Choroid plexus epithelial cell (primary cell): ENCODE measurements at places on chromosomes 6 and 20.

DNA sequence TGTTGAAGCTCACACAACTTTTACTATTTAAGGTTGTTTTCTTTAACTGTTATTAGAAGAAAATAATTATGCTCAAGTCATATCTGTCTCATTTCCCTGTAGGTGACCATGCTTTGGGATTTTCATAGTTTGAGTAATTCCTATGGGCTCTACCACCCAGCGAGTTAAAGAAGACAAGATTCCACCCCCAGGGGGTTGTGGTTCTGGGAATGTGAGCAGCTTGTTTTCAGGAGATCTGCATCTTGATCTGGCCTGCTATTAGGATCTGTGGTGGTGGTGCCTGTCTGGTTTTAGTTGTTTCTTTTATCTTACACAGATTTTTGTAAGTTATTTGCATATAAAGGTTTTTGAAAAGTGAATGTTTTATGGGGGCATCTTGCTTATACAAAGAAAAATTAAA is 20.2 kb upstream of the REV3L start:
- DNase-seq: peak; percentile 70

DNA sequence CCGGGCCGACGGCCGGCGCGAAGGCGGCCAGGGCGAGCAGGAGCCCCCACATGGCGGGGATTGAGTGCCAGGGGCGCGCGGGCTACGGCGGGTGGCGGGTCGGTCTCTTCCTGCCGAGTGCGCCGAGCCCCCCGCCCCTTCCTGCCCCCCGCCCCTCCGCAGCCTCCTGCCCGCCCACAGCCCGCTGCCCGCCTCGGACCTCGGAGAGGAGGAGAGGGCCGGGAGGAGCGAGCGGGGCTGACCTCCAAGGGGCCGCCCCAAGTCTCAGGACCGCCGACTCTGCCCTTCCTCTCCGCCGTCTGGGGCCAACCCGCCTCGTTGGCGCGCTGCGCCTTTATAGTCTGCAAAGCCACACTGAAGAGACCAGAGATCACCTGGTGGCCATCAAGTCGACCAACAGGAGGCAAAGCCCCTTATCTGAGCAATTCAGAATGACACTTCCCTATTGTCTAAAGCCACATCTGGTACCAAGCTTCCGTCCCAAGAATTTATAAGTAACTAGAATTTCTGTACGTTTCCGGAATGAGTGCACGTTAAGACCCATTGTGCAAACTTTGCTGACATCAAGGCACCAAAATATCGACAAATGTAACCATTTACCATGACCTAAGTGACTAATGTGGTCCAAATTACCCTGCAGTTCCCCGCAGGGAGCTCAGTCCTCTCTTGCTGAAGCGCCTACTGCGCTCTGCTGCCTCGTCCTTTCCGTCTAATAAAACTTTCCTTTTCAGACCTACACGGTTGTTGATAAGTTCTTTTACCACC is at the start of gene CPXM1:
TSS of gene CPXM1 (minus strand) at position 107 of the 765 bp plus-strand sequence. CDS start at position 52, 55 bp downstream.
- DNase-seq: no peak

DNA sequence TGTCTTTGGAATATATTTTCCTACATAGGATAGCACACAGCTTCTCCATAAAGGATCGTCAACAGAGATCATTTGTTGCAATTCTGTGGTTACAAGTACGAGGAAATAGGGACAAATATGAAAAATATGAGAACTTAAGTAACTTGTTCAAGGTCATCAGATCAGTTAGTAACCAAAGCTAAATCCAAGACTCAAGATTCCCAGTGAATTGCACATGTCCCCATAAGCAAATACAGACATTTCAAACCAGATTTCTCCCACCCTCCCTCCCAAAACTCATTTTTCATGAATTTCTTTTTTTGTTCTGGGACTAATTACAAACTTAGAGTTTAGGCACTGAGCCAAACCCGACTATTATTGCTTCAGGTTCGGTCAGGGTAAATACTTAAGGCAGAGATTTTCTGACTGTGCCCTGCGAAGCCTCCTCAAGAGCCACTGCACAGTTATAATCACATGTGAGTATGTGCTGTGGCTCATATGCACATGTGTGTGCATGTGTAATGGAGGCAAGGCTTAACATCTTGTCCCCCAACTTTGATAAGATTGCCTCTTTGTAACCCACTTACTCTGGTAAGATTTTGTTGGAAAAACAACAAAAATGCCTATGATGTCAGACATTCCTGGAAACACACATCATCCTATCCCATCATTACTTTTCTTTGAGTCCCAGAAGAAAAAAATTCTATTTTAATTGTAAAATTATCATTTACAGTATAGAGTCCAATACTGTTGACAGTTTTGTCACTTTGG is 216.2 kb downstream of the CD83 start:
- peak; percentile 39 for DNase-seq

DNA sequence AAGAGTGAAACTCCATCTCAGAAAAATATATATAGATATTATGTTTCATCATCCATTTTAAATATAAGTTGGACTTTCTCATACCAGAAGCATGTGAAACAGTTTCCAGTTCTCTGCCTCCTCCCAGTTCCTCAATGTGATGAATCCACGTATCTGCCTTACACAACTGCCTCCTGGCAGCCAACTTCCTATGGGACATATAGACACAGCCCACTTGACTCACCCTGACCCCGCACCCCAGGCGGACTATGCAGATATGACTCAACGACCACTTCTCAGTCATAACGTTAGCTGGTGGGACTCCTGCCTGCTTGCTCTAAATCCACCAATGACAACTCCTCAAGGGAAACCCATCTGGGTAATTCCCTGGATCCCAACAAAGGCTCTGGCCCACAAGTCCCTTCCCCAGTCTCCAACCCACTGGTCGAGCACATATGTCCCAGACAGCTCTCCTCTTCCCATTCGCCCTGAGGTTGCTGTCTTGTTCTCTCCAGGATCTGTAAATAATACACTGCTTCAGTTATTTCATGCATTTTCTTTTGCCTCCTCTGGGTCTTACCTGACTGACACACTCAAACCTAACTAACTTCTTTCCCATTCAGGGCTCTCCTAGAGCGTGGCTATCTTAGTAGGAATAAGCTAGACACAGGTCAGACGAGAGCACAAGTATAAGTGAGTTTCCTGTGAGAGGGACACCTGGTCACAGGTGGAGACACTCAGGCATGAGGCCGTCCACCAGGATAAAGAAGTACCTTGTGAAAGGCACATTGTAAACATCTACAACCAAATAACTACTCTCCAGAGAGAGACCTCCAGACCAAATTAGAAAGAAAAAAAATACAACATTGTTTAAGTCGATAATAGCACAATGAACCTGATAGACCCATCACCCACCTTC is 548.5 kb downstream of the CD83 start:
- DNase-seq: peak; percentile 93

DNA sequence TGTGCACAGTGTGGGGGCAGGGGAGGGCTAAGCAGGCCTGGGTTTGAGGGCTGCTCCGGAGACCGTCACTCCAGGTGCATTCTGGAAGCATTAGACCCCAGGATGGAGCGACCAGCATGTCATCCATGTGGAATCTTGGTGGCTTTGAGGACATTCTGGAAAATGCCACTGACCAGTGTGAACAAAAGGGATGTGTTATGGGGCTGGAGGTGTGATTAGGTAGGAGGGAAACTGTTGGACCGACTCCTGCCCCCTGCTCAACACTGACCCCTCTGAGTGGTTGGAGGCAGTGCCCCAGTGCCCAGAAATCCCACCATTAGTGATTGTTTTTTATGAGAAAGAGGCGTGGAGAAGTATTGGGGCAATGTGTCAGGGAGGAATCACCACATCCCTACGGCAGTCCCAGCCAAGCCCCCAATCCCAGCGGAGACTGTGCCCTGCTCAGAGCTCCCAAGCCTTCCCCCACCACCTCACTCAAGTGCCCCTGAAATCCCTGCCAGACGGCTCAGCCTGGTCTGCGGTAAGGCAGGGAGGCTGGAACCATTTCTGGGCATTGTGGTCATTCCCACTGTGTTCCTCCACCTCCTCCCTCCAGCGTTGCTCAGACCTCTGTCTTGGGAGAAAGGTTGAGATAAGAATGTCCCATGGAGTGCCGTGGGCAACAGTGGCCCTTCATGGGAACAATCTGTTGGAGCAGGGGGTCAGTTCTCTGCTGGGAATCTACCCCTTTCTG is 44.0 kb upstream of the TTPAL start:
- no peak for DNase-seq

DNA sequence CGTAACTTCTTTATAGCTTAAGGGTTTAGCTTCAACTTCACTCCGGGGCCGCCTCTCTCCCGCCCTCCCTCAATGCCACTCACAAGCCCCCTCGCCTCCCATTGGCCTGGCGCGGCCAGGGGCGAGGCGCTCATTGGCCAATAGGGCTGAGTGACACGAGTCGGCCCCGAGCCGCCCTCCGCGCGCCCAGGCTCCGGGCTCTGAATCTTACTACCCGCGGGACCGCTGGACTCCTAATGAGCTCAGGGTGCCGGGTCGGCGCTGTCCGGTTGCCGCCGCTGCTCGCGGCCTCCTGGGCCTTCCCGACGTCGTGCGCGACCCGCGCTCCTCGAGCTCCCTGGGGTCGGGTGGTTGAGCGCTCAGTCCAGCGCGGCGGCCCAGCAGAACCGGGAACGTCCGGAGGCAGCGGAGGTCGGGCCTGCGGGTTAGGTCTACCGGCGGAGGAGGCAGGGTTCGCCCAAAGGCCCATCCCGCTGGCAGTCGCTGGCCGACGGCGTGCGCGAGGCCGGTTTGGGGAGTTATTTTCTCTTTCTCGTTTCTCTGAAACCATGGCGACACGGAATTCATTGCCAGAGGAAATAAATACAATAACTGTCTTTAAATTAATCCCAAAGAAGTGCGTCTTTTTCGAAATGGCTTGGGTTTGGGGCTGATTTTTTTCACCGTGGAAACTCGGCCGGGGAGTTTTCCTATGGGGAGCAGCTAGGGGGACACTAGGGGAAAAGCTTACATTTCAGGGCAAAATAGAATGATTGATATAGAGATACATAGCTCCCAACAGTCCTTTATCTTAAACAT is at the start of gene SIM1:
TSS of gene SIM1 (minus strand) at position 19 of the 798 bp plus-strand sequence. CDS start 1,453 bp downstream, outside the sequence.
- DNase-seq: peak; percentile 65

DNA sequence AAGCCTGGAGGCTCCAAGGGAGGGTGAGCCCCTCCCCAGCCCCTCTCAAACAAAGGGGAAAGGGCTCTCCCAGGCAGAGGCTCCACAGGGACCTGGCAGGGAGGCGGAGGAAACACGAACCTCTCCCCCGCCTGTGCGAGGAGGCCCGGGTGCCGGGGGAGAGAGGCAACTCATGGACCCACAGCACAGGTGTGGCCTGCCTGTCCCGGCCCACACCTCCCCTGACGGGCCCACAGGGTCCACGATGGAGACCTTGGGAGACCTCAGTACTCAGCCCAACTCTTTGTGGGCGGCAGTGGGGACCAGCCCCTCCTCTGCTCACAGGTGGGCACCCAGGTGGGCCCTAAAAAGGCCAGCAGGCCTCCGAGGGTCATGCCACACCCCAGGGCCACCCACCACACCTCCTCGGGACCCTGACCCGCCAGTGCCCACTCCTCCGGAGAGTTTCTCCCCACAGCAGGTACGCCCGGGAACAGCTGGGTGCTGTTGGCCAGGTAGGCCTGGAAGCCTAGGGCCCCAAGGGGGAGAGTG is 12.2 kb downstream of the LAMA5 start:
- DNase-seq: no peak
